ENCODE measurements at places on chromosomes 11 and 22. TPM values are rescaled to one million over a fixed set of nuclear protein-coding genes. Genes with fewer than 3 reads are reported as not detected.

DNA sequence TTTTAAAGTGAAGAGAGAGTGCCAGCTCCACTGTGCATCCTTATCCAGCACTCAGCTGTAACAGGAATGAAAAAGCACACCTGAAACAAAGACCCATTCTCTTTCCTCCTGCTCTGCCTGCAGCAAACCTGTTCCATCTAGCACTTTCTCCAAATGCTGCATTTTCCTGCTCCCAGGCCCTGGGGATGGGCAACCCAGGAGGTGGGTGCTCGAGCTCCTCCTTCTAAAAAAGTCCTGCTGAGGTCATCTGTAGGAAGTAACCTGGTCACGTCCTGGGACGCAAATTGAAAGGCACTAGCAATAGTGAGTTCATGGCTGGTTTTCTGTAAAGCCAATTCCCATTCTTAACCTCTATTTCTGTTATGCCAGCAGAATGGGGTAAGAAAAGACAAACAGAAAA is 173.7 kb downstream of the MAML2 start:
- DNase-seq, result no peak

- DNase-seq, result no peak
These were observed 156.8 kb downstream of the ST3GAL4 start for GRCh38 chr11:126512251-126512650.

DNA sequence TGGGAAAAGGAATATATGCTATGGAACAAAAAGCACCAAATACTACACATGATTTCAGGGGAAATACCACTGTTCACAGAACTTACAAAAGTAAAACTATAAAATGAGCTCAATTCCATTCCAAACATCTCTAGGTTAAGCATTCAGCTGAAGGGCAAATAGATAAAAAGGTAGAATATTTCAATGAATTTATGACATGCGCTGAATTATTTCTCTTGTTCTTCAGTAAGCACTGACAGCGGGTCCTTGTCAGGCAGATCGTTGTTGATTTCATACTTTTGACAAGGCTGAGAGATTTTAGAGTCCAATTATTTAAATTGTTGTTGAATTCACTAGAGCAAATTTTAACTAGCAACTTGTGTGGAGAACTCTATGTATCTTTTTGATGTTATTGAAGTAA is 449.6 kb downstream of the GUCY1A2 start:
- DNase-seq, result no peak

DNA sequence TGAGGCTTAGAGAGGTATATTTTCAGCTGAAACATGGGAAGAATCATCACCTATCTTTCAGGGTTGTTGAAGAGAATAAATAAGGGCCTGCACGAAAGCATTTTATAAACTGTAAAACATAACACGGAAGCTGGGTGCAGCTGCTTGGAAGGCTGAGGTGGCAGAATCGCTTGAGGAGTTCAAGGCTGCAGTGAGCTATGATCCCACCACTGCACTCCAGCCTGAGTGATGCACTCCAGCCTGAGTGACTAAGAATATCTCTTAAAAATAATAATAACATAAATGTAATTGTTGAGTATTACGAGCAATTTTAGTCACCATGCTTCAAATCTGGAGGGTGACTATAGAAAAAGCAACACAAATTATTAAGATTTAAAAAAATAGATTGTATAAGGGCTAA is 16.3 kb downstream of the RBFOX2 start:
- DNase-seq, result no peak

DNA sequence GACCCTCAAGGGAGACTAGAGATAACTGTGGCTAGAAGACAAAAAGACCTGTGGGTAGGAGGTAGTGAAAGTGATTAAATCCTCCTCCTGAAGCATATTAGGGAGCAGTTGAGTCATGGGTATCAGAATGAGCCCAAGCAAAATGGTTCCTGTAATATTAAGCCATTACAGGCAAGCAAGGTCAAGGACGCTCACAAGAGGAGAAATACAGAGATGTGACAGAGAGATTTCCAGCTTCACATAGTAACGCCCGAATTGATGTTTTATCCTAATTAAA is 77.7 kb downstream of the FAM76B start:
- no peak for DNase-seq

GRCh38 chr11:112412383-112412782 is 151.7 kb upstream of the PLET1 start:
- no peak for DNase-seq

- DNase-seq, result no peak
These were observed 252.3 kb downstream of the TBC1D22A start for GRCh38 chr22:47014636-47015345.

The BRMS1 gene
- 66.7 TPM for total RNA-seq

The KCNQ1OT1 gene
- total RNA-seq, result 0.42 TPM

The OSM gene
- total RNA-seq, result 26.1 TPM

The OR4D11 gene
- total RNA-seq, result not detected
